ENCODE measurements at places on chromosomes 6 and 20.

DNA sequence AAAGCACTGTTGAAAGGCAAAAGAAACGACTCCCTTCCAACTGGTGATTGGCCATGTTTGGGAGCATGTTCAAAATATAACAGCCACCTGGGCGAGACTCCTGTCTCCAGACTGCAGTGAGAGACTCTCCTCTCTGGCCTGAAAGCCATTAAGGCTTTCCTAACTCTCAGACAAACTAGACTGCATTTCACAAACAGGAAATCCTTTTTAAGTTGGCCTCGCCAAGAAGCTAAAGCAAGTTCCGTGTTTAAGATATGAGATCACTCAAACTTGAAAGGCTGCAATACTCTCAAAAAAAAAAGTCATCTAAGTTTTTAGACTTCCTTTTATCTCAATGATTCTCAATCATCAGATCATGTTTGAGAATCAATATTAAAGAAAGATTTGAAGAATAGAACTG, 117.0 kb downstream of the TFAP2A start:
- DNase-seq: no peak

DNA sequence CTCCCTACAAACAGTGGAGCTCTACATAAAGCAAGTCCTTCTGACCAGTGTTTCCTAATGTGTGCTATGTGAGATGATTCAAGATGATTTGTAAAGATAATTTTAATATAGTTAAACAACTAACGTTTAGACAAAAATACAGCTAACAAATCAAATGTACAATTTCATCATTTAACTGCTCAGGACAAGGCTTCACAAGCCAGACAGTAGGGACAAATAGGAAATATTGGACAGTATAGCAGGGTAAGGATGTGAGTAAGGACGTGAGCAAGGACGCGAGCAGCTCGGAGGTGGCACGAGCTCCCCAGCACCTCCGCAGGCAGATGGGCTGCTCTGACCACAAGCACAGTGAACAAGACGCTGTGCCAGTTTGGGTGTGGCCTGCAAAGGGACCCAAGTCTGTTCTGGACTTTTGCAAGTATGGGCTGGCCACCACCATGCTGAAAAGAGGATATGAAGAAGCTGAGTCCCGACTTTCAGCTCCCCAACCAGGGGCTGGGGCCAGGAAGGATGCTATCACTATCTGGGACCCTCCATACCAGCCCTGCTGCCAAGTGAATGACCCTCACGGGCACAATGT, 14.5 kb downstream of the DIDO1 start:
- DNase-seq: no peak

GRCh38 chr6:100281471-100281901, 183.2 kb downstream of the SIM1 start:
- DNase-seq: no peak

- DNase-seq: no peak
Observed at GRCh38 chr20:49750611-49751396, 37.1 kb upstream of the B4GALT5 start.

DNA sequence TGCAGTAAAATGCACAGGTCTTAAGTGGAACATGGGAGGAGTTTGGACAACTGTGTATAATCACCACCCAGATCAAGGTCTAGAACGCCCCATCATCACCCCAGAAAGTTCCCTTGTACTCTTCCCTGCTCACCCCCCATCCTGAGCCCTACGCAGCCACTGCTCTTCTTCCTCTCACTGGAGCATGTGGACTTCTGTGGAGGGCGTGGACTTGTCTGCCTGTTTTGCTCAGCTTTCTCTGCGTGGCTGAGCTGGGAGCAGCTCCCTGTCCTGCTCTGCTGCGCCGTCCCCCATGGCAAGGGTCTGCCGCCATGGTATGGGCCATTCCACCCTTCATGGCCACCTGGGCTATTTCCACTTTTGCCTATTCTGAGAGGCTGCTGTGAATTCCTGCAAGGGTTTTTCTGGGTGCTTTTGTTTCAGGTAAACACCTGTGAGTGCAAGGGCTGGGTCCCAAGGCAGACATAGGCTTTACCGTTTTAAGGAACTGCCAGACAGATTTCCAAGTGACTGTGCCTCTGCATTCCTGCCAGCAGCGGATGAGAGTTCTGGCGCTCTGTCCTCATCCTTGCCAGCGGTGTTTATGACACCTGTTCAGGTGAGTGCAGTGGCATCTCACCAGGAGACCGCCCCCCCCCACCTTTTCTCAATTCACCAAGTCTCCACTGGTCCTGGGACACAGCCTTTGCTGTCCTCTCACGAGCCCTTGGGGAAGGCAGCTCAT, 19.7 kb downstream of the PCK1 start:
- DNase-seq: no peak

GRCh38 chr6:51959744-51960383, 127.5 kb downstream of the PKHD1 start:
- DNase-seq: peak; percentile 25

DNA sequence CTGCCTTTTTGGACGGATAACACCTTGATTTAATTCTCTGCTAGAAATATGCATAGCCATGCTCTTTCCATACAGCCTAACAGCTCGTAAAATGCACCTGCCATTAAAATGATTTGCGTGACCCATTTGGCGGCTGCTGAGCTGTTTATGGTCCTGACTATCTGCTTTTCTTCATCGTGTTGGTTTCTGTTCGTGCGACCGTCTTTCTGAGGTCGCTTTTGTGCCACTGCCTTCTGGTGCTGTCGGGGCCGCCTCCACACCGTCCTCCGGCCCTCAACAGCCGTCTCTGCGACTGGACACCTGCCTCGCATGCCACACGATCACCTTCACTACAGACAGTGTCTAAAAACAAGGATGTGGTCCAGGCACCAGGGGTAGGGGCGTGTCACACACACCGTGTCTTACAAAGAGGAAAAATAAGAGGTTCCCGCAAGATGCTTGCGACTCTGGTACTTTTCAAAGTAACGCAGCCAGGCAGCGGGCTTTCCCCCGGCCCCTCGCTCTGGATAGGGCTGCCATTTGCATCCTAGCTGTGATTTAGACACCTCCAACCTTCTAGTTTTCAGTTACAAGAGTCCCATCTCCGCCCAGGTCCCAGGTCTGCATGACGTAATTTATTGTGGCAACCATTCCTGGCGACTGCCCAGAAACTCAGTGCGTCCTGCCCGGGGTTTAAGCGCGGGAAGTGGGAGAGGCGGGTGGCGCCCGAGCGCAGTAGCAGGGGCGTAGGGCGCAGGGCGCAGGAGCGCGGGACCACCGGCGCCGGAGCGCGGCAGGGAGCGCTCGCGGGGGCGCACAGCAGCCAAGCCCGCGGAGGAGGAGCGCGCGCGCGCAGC, at the start of gene STMND1:
TSS of gene STMND1 (plus strand) at position 629 of the 836 bp plus-strand sequence. CDS start 208 bp downstream, outside the sequence.
- peak; percentile 62 for DNase-seq

DNA sequence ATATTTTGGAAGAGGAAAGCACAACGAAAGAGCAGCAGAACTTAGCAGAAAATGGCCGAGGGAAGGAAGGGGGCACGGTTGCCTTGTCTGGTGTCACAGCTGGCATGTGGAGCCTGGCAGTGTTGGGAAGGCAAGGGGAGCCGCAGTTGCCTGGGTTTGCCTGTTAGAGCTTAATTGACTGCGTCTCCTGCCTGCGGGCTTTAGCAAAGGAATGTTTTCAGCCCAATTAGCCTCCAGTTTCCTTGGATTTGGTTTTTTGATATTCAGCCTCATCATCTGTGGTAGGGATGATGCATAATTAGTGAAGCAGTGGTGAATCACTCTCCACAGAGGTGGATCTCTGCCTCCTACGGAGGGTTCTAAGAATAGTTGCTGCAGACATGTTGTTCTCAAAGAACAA, 832.6 kb downstream of the QKI start:
- DNase-seq: no peak

- DNase-seq: no peak
Observed at GRCh38 chr6:45699663-45700062, 316.0 kb downstream of the CLIC5 start.

DNA sequence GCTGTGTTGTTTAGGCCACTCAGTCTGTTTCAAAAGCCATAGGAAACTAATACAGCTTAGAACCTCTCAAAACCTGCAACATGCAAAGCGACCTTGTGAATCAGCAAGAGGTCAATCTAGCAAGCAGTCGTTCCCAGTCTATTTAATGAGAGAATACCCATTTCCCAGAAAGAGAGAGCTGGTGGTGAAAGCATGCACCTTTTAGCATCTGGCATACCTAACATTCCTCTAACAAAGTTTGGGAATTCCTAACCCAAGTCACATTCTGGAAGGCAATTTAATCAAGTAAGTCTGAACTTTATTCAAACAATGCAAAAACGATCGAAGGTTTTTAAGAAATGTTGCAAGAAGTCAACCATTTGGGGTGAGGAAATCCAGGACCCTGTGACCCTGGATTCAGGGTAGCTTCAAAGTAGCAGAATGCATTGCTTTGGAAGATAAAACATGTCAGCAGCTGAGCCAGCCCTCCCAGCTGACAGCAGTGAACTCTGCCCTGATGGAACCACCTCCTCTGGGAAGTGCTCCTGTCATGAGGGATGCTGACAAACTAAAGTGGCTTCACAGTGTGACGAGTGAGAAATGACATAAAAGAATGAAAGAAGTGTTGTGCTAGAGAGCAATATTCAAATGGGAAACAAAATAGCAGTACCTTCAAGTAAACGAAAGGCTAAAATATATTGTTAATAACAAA, 104.8 kb downstream of the GMDS start:
- no peak for DNase-seq

- peak; percentile 79 for DNase-seq
Observed at GRCh38 chr6:116444092-116444491, 17.1 kb upstream of the CALHM6 start.

DNA sequence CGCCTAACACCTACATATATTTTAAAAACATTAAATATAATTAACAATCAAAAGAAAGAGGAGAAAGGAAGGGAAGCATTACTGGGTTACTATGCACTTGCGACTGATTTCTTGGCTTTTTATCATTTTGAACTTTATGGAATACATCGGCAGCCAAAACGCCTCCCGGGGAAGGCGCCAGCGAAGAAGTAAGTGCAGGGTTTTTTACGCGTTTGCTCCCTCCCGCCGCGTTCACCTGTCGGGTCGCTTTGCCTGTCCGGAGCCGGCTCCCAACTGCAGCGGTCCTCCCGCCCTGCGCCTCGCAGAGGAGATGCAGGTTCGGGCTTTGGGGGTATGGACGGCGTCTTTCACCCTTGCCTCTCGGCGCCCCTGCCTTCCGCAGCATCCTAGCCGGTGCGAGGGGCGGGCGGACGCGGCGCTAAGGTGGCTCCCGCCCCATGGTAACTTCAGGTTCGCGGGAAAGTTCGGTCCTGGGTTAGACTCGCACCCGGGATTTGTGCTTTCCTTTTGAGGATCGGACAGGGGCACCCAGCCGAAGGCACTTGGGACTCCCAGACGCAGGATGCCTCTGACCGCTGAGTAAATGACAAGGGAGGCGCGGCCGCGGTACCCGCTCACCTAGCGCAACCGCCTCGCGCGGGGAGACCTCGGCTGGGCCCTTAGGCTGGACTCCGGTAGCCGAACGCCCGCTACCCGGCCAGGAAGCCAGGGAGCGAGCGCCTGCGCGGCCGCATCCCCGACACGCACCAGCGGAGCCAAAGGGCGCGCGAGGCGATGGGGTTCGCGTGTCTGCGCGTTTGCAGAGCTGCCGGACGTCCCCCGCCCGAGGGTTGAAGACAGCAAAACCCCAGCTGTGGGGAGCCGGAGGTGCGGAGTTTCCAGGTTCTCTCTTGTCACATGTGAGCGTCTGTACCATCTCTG, 891 bp downstream of the RSPO3 start:
- no peak for DNase-seq

- no peak for DNase-seq
Observed at GRCh38 chr20:58665606-58666005, 14.5 kb downstream of the STX16 start.

DNA sequence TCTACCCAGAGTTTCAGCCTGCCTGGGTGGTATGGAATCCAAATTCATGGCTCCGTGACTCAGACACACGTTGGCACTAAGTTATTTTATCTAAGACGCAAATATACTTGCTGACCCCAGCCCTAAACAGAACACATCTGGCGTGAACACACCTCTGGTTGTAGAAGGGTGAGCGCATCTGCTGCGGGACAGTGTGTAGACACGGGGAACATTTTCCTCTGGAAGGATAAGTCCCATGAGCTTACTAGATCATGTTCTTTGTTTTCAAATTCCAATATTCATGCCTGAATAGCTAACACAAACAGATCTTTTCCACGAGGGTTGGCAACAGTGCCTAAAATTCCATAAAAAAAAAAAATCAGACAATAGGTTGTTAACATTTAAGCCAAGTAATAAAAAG, 87.8 kb downstream of the TMEM170B start:
- DNase-seq: no peak

- DNase-seq: peak; percentile 26
Observed at GRCh38 chr20:45919542-45920399, 7.8 kb upstream of the PLTP start.

GRCh38 chr6:25369036-25369432, 89.9 kb downstream of the CARMIL1 start:
- DNase-seq: no peak

DNA sequence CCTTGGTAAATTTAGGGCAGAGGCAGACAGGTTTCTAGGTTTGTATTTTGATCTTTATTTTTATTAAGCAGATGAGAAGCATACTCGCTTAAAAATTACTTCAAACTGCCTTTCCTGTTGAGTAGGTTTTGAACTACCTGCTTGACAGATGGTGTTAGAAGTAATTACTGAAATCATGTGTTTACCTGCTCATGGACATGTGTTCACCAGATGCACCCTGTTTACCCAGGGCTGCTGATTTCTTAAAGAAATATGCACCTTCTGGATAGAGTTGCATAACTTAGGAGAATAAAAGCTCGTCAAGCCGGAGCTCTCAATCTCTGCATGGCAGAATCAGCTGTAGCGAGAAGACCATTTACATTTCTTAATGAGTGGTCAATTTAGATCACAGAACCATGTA, 165.1 kb downstream of the CDKAL1 start:
- DNase-seq: peak; percentile 77

DNA sequence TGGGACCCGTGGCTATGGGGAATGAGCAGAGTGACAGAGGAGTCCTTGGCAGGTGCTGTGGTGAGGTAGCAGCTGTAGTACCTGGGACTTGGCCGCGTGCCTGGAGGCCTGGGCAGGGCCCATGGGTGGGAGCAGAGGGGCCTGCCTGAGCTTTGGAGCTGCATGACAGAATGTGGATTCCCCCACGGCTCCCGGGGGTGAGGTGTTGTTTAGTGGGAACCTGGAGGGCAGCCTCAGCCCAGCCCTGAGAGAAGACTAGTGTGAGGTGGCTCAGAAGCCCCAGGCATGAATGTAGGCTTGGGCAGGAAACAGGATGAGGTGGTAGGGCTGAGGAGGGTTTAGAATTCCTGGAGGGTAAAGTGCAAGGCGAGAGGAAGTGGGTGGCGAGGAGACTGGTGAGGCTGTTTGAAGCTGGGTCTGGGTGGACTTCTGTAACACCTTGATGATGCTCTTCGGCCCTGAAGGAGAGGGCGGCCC, 86.5 kb upstream of the SCP2D1 start:
- peak; percentile 78 for DNase-seq

- no peak for DNase-seq
Observed at GRCh38 chr6:22023937-22024336, 272.9 kb downstream of the PRL start.

GRCh38 chr6:138403324-138403800, 661 bp upstream of the HEBP2 start:
- DNase-seq: no peak

GRCh38 chr6:117548797-117549301, 53.5 kb downstream of the GOPC start:
- no peak for DNase-seq
